Metanephros (tissue), 2 donors: ENCODE measurements at places on chromosomes 3 and 15. TPM values are rescaled to one million over a fixed set of nuclear protein-coding genes. Genes with fewer than 3 reads are reported as not detected.

Gene PLS1
- 14.1 TPM for total RNA-seq

Gene MUC13
- total RNA-seq, result not detected

Gene DPPA2
- 0.41 TPM for total RNA-seq

Gene LIPC
- total RNA-seq, result 6.6 TPM

Gene CPA3
- 1.6 TPM for total RNA-seq

Gene HMG20A
- 44.6 TPM for total RNA-seq

Gene RGMA
- 14.6 TPM for total RNA-seq

Gene TNNC1
- 97.2 TPM for total RNA-seq

Gene CCDC54
- total RNA-seq, result not detected

Gene PCLAF
- 14.1 TPM for total RNA-seq

Gene ALS2CL
- total RNA-seq, result 12.2 TPM

Gene KCTD6
- 17.9 TPM for total RNA-seq

Gene SMCO1
- total RNA-seq, result 3.5 TPM

Gene ITPR1
- 122 TPM for total RNA-seq

Gene SYNPR
- not detected for total RNA-seq

Gene MESP1
- 1.3 TPM for total RNA-seq

Gene PDZRN3
- 53.7 TPM for total RNA-seq

Gene SIAH2
- total RNA-seq, result 39.3 TPM

Gene CFAP91
- total RNA-seq, result 12.7 TPM

Gene ACTRT3
- 3.0 TPM for total RNA-seq

Gene SCG5
- 7.6 TPM for total RNA-seq

Gene GOLGA8T
- total RNA-seq, result 1.8 TPM

Gene VIPR1
- total RNA-seq, result 3.4 TPM

Gene MAP6D1
- 4.0 TPM for total RNA-seq
